ENCODE measurements at places on chromosomes 3 and 15.

GRCh38 chr3:171396048-171396447, 64.2 kb downstream of the TNIK start:
- no peak for DNase-seq

- no peak for DNase-seq
Observed at GRCh38 chr3:28042095-28042635, 199.3 kb upstream of the CMC1 start.

DNA sequence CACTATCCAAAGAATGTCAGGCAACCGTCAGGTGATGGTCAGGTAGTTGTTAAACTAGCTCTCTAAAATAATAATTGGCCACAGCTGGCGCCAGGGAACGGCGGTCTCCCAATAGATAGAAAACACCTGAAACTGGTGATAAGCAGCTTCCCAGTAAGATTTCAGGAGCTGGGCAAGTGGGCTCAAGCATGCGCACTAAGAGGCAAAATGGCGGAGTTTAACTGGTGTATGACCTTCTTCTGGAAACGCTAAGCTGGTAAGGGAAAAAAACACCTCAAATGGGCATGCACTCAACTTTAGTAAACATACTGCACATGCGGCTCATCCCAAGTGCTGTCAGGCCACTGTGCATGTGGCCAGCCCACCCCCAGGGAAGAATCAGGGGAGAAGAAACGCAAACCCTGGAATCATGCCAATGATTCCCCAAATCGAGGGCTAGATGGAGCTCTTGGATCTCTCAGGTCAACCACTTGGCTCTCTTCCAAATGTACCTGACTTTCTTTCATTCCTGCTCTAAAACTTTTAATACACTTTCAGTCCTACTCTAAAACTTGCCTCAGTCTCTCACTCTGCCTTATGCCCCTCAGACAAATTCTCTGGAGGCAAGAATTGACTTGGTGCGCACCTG, 195.0 kb downstream of the ZNF621 start:
- no peak for DNase-seq

DNA sequence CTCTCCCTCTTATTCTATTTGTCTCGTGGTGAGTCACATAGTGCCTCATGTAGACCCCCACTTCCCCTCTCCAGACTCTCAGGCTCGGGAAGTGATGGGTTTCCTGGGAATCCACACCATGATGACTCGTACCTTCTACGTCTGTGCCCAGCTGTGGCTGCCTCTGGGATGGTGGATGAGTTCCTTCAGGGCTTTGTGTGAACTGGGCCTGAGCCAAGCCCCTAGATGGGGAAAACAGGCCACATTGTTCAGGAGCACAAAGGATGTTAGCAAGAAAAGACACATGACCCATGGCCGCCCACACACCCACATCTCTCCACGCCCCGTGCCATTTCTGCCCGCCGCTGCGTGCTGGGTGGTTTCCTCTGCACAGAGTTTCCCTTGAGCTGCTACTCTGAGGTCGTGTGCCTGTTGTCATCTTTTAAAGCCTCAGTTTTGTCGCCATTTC, 10.5 kb downstream of the ISG20 start:
- peak; percentile 69 for DNase-seq

DNA sequence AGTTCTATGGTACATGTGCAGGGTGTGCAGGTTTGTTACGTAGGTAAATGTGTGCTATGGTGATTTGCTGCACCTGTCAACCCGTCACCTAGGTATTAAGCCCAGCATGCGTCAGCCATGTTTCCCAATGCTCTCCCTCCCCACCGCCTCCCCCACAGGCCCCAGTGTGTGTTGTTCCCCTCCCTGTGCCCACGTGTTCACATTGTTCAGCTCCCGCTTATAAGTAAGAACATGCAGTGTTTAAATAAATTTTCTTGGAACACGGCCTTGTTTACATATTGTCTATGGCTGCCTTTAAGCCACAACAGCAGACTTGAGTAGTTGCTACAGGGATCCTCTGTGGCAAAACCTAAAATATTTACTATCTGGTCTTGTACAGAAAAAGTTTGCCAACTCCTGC, 41.3 kb upstream of the CORO2B start:
- DNase-seq, result no peak

DNA sequence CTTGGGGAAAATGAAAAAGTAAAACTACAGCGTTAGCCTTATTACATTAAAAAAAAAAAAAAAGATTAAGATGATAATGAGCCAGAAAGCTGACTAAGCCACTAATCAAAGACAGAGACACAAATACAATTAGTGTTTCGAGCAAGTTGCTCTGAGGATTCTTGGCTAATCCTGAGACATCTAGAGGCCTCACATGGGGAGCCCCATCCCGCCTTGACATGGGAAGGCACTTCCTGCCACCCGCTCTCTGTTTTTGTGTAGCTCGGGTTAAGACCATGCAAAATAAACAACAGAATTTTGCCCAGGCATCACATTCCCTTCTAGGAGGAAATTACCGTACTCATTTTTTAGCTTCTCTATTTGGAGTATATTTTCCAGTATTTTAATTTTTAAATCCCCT, 15.3 kb downstream of the HESX1 start:
- no peak for DNase-seq

- DNase-seq, result no peak
Observed at GRCh38 chr3:179464323-179465092, 13.2 kb upstream of the GNB4 start.

GRCh38 chr15:69232144-69232543, 66.6 kb upstream of the PAQR5 start:
- DNase-seq, result no peak

DNA sequence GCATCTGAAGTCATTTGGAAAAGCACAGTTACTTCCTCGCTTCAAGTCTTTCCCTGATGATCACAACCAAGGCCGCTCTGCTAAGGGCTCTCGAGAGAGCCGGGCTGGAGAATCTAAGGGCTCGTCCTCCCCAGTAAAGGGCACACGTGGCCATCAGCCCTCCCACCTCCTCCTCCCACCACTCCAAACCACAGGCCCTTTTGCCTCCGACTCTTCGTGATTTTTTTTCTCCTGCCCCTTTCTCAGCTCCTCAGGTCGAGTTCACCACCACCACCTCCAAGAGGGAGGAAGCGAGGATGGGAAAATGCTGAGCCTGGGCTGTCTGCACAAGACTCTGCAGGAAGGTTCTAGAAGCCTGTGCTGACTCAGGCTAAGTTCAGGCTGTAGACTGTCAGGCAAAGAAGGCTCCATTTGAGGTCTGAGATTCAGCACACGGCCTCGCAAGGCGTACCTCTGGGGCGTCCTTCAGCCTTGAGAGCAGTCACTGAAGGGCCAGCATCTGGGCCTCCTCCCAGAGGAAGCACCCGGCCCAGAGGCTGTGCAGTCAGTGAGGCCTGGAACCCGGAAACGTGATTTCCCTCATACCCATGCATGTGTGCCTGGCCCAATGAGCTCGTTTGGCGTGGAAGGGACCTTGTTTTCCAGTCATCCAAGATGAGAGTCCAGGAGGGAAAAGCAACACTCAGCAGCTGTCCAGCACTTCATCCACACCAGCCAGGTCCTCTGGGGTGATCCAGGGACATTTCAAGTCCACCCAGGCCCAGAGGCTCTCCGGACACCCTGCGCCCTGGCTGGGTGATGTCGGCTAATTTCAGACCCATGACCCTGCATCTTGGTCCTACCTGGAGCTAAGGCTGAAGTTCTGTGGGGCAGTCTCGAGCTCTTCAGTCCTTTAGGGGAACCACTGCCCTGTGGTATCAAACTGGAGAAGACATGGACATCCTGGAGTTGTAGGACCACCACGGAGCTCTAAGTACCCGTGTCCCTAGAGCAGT, 196.8 kb downstream of the XXYLT1 start:
- DNase-seq, result no peak

- no peak for DNase-seq
Observed at GRCh38 chr15:58934521-58934920, 1.0 kb upstream of the SLTM start.
